ENCODE measurements at places on chromosomes 7 and 10.

DNA sequence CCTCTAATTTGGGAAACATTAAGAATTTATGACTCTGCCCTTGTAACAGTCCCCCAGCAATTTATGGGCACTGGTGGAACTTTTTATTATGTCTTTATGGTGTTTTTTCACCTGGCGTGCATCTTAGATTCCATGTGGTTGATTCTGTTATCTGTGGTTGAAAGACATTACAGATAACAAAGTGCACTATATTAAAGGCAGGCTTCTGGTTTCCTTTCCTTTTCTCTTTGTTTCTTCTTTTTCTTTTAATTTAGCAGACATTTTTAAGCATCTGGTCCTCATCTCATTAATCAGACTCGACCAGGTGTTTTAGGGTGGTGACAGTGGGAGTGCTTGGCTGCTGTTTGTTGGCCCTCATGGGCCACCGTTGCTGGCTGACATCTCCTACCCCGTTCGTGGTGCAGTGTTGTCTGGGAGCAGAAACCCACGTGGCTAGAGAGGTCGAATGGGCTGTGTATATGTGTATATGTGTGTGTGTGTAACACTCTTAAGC is 77.4 kb downstream of the LRMDA start:
- DNase-seq, result no peak

DNA sequence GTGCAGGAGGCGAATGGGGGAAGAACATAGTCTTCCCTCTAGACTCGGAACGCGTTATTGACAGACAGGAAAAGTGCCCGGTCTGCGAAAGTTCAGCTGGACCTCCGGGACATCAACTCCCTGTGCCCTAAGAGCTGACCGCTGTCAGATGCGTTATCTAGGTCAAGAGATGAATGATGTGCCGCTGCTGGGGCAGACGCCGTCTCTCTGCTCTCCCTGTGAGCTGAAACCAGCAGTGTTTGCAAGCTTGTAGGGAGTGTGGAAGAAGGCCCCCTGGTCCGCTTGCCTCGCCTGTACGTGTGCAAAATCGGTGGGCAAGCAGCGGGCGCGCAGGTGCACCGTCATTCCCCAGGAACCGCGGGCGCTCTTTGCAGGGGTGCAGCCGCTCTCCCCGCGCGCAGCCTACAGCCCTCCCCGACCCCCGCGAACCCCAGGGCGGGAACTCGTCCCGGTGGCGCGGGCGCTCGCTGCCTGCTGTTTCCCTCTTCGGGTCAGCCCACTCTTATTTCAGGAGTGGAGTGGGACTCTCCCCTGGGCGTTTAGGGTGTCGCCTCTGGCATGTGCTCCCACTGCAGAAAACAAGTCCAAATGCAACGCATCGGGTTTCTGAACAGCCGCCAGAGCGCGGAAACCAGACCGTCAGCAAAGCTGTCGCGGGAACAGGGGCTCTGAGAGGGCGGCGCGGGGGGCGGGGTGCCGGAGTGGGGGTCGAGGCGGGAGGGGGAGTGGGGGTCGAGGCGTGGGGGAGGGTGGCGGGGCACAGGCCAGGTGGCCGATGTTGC is 1.8 kb upstream of the PFKFB3 start:
- no peak for DNase-seq

GRCh38 chr7:51035716-51036115 is 253.0 kb upstream of the GRB10 start:
- no peak for DNase-seq

DNA sequence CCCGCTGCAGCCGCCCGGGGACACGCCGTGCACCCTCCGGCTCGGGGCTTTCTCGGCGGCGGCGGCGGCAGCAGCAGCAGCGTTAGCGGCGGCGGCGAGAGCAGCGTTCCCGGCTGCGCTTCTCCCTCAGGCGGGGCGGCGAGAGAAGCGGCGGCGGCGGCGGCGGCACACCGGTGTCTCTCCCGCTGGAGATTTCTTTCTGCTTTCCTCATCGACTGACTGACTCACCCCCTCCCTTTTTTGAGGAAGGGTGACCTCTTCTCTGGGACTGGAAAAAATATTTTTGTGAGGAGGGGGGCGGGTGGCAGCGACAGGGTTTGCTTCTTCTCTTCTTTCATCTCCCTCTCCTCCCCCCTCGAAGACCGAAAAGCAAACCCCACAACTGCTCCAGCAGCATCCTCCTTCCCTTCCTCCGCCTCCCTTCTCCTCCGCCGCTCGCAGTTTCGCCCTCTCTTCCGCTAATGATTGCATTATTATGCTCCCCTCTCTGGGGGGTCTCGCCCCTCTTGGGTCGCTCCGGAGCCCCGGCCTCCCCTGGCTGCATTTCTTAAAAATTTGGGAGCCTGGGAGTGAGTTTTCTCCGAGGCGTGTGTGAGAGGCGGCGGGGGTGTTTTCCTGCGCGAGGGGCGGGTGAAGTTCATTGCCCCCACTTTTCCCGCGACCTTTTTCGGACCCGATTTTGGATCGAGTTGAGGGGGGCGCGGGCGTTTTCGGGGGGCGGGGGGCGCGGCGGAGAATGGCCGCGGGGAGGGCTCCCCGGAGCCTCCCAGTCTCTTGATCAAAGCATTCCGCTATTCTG is 411 bp downstream of the AUTS2 start:
- DNase-seq, result no peak

DNA sequence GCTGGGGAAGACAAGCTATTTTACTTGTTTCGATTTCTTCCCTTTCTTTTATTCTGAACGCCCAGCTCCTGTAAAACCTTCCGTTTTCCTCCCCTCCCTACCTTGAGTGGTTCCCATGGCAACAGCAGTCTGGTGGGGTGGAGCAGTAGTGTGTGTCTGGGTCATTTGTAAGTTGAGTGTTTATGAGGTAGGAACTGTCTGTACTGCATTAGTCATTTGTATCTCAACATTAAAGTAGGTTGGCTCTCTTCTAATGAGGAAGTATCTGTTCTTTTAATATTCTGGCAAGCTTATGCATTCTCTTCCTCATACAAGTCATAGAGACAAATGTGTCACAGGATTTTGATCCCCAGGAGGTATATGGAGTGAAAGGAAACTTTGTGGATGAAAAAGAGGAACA is 85.3 kb upstream of the CCDC6 start:
- DNase-seq, result no peak

GRCh38 chr10:56317603-56318002 is 43.5 kb downstream of the ZWINT start:
- DNase-seq, result no peak

- DNase-seq, result no peak
These were observed 2.5 kb downstream of the ENTPD1 start for GRCh38 chr10:95758351-95759025.

GRCh38 chr10:27663621-27664020 is 82.0 kb downstream of the MKX start:
- no peak for DNase-seq

GRCh38 chr10:71761105-71761511 is 12.2 kb downstream of the VSIR start:
- peak; percentile 37 for DNase-seq
